Stimulated activated CD8-positive, alpha-beta memory T cell treated with anti-CD3 and anti-CD28 coated beads, Interleukin-15, amount 100 ng/mL, for 4 hours (primary cell): ENCODE measurements at places on chromosomes 4 and X.

- no peak for DNase-seq
These were observed 34.1 kb upstream of the ZNF81 start for GRCh38 chrX:47802589-47802988.

GRCh38 chr4:101279377-101279871, 67.9 kb downstream of the PPP3CA start:
- no peak for DNase-seq

- no peak for DNase-seq
These were observed 4.6 kb upstream of the SOWAHD start for GRCh38 chrX:119753639-119754257.

- no peak for DNase-seq
These were observed 1.6 kb downstream of the SNX25 start for GRCh38 chr4:185211035-185211434.

DNA sequence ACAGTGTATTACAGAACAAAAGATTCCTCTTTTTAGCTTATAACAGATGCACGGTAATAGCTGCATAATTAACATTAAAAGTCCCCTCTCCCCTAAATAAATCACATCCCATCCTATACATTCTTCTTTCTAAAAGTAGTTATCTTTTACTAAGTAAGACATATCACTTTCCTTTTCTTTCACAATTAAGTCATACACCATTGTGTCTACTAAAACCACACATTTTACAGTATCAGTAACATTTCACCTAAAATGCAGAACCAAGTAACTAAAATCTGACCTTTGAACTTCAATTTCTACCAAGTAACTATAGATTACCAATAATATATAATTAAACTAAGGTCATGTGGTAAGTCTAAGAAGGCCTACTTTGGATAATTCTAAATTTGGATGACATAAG, 14.2 kb downstream of the DHX15 start:
- DNase-seq = no peak

- no peak for DNase-seq
These were observed 11.4 kb downstream of the FGD1 start for GRCh38 chrX:54484666-54485065.

DNA sequence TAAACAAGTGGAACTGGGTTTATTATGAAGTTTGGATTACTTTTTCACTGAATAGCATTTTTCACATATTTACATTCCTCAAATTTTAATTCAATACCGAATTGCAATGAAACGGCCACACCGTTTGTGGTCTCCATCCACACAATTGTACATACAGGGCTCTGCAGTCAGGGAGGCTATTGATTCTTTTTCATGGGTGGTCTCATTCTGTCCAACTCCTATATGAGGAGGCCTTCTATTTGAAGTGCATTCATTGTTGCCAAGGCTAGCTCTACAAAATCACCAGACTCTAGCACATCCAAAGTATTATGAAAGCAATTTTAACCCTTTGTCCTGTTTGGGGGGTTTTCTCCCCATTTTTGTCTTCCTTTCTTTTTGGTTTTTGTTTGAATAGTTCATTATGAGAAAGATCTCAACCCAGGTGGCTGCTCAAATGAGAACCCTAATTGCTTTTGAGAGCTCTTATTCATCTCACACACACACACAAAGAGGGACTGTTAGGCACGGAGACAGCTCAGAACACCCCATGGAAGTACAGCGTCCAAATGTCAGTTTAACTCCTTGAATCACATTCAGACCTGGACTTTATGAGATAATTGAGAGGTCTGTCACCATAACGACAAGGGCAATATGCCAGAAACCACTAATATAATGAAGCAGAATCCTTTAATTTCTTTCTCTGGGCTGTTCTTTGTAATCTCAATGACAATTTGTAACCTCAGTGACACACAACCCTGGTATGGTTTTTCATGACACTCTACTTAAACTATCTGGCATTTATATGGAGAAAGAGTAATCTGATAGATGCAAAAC, 79.4 kb downstream of the NLGN4X start:
- no peak for DNase-seq

DNA sequence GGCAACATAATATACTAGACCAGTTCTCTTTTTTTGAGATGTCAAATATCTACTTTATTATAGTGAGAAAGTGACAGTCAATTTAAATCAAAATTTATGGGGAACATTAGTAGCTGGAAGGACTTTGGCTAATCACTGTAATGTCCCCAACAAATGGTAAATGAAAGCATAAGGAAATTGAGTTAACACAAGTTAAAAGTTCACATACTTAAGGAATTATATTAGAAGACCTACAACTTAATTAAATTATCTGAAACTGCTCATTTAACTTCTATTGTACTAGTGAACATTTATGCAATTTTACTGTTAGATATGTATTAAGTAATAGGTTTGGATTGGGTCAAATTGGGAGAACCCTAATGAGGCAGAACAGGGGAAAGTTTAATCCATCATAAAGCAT, 160.3 kb upstream of the TENM3 start:
- no peak for DNase-seq

- DNase-seq = no peak
These were observed 74.3 kb upstream of the ANXA3 start for GRCh38 chr4:78477276-78477675.

- DNase-seq = no peak
These were observed 2.8 kb upstream of the CTSO start for GRCh38 chr4:155956461-155956860.

DNA sequence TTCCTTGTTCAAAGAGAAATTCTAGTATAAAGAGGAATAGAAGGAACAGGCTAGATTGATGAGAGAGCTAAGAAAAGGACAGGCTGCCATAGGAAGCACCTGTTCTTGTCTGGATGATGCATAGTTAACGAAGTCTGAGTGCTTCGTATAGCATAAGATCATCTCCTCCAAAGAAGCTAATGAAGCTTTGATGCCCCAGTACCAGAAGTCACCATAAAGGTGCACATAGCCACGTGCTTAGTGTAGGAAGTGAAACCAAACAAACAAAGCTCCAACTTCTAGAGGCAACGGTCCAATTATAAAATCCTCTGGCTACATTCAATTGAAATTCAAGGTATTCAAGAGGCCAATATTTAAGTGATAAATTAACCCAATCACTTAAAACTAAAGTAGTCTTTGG, 31.0 kb downstream of the AFAP1 start:
- no peak for DNase-seq

DNA sequence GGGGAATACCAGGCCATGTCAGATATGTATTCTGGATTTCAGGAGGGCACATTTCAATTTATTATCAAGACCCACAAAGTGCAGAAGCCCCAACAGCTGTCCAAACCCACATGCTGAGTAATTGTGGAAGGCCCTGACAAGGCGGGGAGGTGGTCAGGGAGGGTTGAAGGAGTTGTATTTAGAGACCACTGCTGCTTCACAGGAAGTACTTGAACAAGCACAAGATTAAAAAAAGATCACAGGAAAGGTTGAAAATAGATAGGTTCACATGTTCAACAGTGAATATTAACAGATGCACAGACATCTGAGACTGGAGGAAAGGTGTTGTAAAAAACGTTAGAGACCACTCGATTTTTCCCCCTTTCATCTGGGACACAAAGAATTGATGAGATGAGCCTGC, 17.9 kb downstream of the ATP8A1 start:
- no peak for DNase-seq

DNA sequence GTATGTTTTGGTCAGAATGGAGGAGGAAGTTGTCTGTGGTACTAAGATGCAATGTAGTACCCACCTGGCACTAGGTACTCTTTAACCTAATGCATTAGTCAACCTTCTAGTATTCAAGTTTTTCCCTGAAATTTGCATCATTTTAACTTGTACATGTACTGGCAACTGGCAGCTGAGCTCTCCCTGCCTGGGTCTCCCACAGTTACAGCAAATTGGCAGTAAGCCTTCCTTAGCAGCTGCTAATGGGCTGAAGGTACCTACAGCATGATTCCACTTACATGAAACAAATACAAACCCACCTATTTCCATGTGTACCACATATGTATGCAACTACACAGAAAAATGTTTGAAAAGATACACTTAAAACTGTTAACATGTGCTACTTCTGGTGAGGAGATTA, 8.1 kb upstream of the KLHL2 start:
- DNase-seq = no peak

- no peak for DNase-seq
These were observed at the start of gene SH3BP2 for GRCh38 chr4:2792711-2793585. Gene SH3BP2 (plus strand): TSS chr4:2793085. CDS start chr4:2820618, 27,533 bp downstream.

DNA sequence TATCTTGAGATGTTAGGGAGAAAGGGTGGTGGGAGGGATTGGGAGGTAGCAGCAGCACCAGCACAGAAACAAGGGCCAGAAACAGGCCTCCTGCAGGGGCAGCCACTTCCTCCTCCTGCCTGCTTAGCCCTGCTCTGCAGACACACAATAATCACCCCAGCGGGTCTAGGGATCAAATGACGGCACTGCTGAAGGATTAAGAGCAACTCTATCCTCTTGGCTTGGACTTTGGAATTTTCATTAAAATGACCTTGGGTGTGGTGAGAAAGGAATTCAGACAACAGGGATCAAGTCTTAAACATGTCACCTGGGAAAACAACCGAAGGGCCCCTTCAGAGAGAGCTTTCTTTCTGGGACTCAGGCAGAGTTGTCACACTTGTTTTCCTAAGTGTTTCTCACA, 353.4 kb downstream of the SPRY1 start:
- no peak for DNase-seq

- DNase-seq = no peak
These were observed 172.2 kb upstream of the CXCL13 start for GRCh38 chr4:77433418-77433733.

GRCh38 chr4:64829749-64830148, 420.5 kb upstream of the TECRL start:
- no peak for DNase-seq

GRCh38 chr4:151163855-151164254, 64.4 kb downstream of the RPS3A start:
- DNase-seq = no peak

GRCh38 chr4:156949373-156949814, 22.2 kb downstream of the PDGFC start:
- DNase-seq = no peak

DNA sequence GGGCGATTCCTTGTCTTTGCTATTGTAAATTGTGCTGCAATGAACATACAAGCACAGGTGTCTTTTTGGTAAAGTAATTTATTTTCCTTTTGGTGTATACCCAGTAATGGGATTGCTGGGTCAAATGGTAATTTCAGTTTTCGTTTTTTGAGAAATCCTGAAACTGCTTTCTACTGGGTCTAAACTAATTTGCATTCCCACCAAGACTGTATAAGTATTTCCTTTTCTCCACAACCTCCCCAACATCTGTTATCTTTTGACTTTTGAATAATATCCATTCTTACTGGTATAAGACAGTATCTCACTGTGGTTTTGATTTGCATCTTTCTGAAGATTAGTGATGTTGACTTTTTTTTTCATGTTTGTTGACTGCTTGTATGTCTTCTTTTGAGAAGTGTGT, 2506.0 kb downstream of the PCDH7 start:
- DNase-seq = no peak

- no peak for DNase-seq
These were observed 53.2 kb downstream of the ACSL4 start for GRCh38 chrX:109679820-109680219.

DNA sequence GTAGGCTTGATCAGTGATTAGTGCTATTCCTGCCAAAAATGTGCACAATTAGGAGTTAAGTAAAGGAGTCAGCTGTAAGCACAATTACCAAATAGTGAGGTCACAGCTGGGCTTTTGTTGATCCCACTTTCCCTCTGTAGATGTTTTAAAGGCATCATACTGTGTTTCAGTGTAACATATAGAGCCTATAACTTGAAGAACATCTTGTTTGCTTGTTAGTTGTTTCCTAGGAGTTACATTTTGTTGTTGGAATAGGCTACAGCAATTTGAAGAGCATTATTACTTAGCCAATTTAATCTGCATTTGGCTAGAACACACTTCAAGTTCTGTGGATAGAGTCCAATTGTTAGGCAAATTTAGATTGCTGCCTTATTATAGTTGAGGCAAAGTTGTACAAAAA, 210.7 kb upstream of the MAD2L1 start:
- DNase-seq = no peak

- DNase-seq = no peak
These were observed 339.7 kb upstream of the PCDH7 start for GRCh38 chr4:30380404-30380998.

DNA sequence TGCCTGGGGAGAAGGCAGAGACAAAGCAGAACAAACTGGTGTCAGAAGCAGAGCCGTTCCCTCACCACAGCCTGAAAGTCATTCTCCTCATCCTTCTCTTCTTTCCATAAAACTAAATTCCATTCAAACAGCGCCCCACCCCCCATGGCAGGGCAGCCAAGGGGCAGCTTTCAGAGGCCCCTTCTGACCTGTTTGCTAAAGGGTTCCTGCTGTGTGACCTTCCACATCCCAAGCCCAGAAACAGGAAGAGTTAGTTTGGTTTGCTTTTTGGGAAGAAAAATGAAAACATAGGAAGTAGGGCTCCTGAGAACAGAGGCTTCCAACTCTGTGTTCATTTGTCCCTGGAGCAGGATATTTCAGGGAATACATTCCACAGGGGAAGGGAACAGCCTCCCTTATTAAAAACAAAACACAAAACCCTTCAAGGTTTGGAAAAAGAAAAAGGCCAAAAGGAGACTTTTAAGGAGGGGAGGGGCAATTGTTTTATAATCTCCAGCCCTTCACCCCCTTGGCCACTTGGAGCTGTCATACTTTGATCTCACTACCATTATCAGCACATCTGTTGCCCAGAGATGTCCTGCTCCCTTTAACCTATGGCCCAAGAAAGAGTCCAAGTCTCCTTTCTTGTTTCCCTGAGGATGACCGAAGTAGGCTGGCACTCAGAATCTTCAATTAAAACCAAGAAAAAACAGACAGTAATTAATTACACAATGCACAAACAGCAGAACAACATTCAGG, 25.3 kb downstream of the STARD8 start:
- DNase-seq = no peak

DNA sequence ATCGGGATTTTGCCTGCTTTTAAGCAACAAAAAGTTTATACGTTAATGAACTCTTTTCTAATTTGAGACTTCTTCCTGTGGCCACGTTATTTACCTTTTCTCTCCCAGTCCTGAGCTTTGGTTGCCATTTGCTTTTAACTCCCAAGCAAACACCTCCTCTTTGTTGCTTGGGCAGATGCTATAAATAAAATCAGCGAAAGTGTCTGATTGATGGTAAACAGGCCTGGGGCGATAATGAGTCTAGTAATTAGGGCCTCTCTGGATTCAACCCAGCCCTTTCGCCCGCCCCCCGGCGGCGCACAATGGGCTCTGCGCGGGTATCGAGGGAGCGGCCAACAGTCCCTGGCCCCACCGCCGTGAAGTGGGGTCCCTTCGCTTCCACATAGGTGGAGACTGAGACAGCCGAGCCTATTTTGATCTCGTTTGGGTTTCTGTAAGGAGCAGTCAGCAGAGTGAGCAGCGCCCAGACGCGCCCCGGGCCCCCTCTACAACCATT, 790 bp downstream of the CLGN start:
- no peak for DNase-seq
